ENCODE measurements at places on chromosomes 1 and 21.

DNA sequence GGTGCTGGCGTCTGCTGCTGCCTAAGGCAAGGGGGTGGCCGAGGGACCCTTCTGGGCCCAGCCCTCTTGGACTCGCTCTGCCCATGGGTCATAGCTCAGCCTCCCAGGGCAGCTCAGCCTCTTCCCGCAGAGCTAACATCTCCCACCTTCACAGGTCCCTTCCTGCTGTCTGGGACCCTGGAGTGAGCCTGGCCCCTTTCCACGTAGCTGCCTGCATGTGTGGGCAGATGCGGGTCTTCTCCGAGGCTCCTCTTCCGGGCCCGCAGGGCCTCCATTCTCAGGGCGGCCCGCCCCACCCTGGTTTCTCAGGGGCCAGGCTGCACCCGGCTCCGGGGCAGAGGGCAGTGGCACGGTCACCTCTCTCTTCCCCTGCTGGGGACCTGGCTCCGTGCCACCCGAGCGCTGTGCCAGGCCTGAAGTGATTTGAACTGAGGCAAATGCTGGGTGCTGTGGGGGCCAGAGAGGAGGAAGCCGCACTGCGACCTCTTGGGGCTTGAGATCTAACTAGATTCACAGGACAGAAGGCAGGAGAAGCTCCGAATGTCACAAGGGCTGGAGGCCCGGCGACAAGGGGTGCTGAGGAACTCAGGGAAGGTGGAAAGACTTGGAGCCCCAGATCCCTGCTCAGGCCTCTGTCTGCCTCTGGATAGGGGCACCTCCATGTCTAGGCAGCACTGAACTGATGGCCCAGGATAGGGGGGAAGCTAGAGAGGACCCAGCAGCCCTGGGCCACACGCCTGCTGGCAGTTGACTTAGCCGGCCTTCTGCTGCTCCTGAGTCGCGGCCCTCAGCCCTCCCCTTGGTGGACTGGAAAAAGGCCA, 40.7 kb downstream of the COQ8A start:
- H3K4me1 ChIP-seq, result peaks cover 8% of the 10 kb centered on the region
- peaks cover 8% of the 10 kb centered on the region for H3K27me3 ChIP-seq
- H3K4me3 ChIP-seq, result no peak overlapping the region
- no peaks in the 10 kb centered on the region for H3K36me3 ChIP-seq
- peak overlapping the region; percentile 28 for H3K27ac ChIP-seq

DNA sequence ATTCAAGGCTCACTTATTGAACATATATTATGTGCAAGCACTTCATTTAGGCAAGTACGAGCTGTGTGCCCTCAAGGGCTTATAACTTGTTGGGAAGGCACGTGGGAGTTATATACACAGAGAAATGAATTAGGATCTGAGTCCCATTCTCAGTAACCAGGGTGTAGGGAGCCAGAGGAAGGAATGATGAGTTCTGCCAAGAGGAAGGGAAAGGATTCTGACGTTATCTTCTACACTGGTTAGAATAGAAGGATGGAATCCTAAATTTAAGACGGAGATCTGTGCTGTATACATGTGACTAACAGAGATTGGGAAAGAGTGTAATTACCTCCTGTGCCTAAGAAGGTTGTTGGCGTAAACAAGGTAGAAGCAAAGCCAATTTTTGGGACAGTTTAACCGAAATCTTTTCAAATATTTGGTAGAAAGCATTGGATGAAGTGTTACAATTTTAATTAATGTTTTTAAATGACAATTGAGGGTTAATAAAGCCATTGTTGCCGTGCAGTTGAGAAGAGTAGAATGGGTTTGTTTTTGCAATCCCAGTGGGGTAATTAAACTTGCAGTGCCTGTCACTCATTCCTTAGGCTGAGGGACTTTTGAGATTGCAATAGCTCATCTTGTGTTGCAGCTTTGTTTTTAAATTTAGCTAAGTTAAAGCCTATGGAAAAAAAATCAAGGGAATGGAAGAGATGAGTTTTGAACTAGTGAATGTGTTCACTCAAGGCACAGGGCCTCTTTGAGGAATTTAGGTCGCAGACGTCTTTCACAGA, 177.2 kb downstream of the NFIA start:
- H3K4me1 ChIP-seq, result peaks cover 26% of the 10 kb centered on the region
- H3K4me3 ChIP-seq, result no peak overlapping the region
- peaks cover under 1% of the 10 kb centered on the region for H3K36me3 ChIP-seq
- H3K27ac ChIP-seq, result no peak overlapping the region

DNA sequence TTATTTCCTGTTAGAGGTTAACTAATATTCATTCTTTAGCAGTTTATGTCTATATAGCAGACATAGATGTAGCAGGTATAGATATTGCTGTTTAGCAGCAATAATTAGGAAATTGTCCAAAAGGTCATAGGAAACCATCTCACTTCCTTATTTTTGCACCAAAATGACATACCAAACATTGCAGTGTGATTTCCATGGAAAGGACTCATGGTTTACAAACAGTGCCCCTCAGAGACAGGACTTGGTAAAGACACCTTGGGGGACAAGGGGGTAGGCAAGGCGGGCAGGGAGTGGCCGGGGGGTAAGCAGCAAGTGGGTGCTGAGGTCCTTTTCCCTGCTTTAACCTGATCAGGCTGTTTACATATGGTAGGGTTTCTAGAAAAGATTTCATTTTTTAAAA, 30.5 kb downstream of the BATF3 start:
- DNase-seq, result no peak
- no peak overlapping the region for H3K27ac ChIP-seq
- peaks cover 5% of the 10 kb centered on the region for H3K36me3 ChIP-seq
- H3K4me3 ChIP-seq, result no peak overlapping the region
- peaks cover 36% of the 10 kb centered on the region for H3K4me1 ChIP-seq
- H3K27me3 ChIP-seq, result peaks cover 3% of the 10 kb centered on the region

DNA sequence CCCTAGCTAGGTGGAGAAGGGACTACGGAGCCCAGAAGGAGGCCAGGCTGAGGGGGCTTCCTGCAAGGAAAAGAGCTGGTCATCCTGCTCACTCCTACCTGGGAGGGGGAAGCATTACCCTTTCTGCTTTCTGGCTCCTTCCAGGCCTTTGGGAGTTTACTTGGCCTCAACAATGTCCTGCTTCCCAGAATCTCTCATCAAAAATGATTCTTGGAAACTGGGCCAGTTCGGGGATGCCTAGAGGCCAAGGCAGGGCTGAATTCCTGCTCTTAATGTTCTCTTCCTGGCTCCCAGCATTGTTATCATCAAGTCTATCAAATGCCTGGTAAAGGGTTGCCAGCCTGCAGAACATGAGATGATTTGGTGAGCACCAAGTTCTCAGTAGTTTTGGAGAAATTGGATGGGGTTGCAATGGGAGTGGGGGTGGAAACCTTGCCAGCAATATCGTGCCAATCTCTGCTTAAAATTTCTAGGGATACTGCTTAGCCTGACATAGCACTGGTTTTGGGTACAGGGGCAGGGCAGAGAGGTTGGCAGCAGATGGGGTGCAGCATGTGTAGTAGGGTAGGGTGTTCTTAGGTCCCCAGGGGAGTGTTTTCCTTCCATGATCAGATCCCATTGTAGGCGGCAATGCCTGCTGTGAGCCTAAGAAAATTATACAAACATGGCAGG, 7.7 kb upstream of the PAFAH2 start:
- no peaks in the 10 kb centered on the region for H3K36me3 ChIP-seq
- no peak for DNase-seq
- no peak overlapping the region for H3K27ac ChIP-seq

GRCh38 chr1:204320382-204320804, 39.3 kb downstream of the PLEKHA6 start:
- peaks cover 12% of the 10 kb centered on the region for H3K4me1 ChIP-seq
- no peak overlapping the region for H3K4me3 ChIP-seq
- DNase-seq, result no peak

DNA sequence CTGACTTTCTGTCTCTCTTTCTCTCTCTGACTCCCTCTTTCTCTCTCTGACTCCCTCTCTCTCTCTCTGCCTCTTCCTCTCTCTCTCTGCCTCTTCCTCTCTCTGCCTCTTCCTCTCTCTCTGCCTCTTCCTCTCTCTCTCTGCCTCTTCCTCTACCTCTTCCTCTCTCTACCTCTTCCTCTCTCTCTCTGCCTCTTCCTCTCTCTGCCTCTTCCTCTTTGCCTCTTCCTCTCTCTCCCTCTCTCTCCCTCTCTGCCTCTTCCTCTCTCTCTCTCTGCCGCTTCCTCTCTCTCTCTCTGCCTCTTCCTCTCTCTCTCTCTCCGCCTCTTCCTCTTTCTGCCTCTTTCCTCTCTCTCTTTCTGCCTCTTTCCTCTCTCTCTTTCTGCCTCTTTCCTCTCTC, 18.6 kb upstream of the ANKRD45 start:
- H3K36me3 ChIP-seq, result no peaks in the 10 kb centered on the region
- no peak overlapping the region for H3K4me3 ChIP-seq
- no peak overlapping the region for H3K27ac ChIP-seq

DNA sequence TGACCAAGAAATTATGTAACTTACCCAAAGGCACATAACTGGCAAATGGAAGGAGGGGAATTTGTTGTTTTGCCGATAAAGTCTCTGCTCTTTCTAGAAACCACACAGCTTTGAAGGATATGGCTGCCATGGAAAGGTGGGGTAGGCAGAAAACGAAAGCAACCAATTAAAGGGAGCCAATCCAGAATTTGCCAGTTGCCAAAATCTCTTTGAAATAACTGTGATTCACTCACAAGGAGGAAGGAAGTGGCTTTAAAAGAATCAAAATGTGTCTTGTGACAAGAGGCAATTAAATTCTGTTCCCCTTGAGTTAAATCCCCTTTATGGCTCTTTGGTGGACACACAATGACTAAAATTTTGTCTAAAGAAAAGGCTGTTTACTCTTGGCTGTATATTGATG, 61.2 kb upstream of the CCDC190 start:
- no peak for DNase-seq
- H3K4me3 ChIP-seq, result no peak overlapping the region
- H3K36me3 ChIP-seq, result no peaks in the 10 kb centered on the region
- H3K4me1 ChIP-seq, result peaks cover 12% of the 10 kb centered on the region
- no peaks in the 10 kb centered on the region for H3K27me3 ChIP-seq

GRCh38 chr1:184296466-184297243, 90.2 kb upstream of the C1orf21 start:
- peaks cover 7% of the 10 kb centered on the region for H3K36me3 ChIP-seq
- H3K27me3 ChIP-seq, result peaks cover 11% of the 10 kb centered on the region
- no peak for DNase-seq
- peaks cover 24% of the 10 kb centered on the region for H3K4me1 ChIP-seq
- H3K27ac ChIP-seq, result no peak overlapping the region

- no peaks in the 10 kb centered on the region for H3K27me3 ChIP-seq
- no peak overlapping the region for H3K27ac ChIP-seq
- H3K36me3 ChIP-seq, result no peaks in the 10 kb centered on the region
- H3K4me1 ChIP-seq, result no peaks in the 10 kb centered on the region
Observed at GRCh38 chr1:241817956-241818612, 29.9 kb upstream of the EXO1 start.

GRCh38 chr1:42968654-42969053, 10.0 kb upstream of the SLC2A1 start:
- H3K27ac ChIP-seq, result no peak overlapping the region
- no peak for DNase-seq
- H3K36me3 ChIP-seq, result no peaks in the 10 kb centered on the region

DNA sequence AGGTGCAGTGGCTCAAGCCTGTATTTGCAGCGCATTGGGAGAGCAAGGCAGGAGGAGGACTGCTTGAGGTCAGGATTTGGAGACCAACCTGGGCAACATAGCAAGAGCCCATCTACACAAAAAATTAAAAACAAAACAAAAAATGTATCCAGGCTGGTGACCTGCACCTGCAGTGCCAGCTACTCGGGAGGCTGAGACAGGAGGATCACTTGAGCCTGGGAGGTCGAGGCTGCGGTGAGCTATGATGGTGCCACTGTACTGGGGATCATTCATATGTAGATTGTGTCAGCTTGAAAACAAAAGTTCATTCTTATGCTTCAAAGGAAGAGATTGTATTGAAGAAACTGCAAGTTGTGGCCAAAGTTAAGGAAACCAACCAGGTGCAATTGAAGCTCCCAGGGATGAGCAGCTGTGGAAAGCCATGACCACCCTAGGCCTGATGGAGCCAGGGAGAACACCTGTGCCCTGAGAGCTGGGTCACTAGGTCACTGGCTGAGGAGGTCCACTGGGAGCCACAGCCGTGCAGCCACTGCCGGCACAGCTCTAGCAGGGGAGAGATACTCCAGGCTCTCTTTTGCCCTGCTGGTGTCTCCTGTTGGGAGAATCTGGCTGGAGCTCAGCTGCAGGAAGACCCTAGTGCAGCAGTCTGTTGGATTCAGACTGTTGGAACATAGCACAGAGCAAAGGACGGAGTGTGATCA, 13.3 kb upstream of the BRWD1 start:
- H3K4me3 ChIP-seq, result no peak overlapping the region
- H3K27me3 ChIP-seq, result no peaks in the 10 kb centered on the region
- H3K36me3 ChIP-seq, result peaks cover 1% of the 10 kb centered on the region
- peaks cover 8% of the 10 kb centered on the region for H3K4me1 ChIP-seq
- H3K27ac ChIP-seq, result peak overlapping the region; percentile 55
- DNase-seq, result peak; percentile 63

DNA sequence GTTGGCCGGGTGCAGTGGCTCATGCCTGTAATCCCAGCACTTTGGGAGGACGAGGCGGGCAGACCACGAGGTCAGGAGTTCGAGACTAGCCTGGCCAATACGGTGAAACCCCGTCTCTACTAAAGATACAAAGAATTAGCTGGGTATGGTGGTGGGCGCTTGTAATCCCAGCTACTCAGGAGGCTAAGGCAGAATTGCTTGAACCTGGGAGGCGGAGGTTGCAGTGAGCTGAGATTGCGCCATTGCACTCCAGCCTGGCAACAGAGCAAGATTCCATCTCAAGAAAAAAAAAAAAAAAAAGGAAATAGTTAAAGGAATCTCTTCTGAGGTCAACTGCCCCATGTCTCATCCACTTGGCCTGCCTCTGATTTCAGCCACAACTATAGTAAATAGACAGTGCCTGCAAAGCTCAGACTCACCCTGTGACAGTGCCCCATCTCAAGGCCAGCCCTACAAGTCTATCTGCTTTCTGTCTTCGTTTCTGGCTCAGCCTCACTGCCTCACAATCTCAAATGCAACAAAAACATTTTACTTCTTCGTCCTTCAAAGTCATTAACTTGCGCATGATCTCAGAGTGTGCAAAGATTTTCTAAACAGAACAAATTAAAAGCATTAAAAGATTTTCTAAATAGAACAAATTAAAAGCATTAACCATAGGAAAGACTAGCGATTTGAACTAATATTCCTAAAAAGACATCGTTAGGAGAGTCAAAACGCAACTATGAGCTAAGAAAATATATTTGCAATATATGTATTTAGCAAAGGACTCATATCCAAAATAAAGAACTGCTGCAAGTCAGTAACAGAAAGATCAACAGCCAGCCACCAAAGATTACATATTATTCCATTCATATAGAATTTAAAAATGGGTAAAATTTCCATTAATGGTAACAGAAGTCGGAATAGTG, 65.0 kb upstream of the PRDX6 start:
- H3K36me3 ChIP-seq, result no peaks in the 10 kb centered on the region
- H3K27me3 ChIP-seq, result peaks cover 4% of the 10 kb centered on the region
- H3K4me3 ChIP-seq, result no peak overlapping the region
- no peaks in the 10 kb centered on the region for H3K4me1 ChIP-seq

GRCh38 chr1:61626816-61627215, 98.1 kb downstream of the TM2D1 start:
- H3K27me3 ChIP-seq, result peaks cover 2% of the 10 kb centered on the region
- H3K27ac ChIP-seq, result no peak overlapping the region
- no peak overlapping the region for H3K4me3 ChIP-seq
- peaks cover 12% of the 10 kb centered on the region for H3K4me1 ChIP-seq
- no peak for DNase-seq
- H3K36me3 ChIP-seq, result no peaks in the 10 kb centered on the region

GRCh38 chr1:198628067-198628455, 10.8 kb upstream of the PTPRC start:
- H3K27me3 ChIP-seq, result no peaks in the 10 kb centered on the region
- no peak overlapping the region for H3K4me3 ChIP-seq
- no peaks in the 10 kb centered on the region for H3K4me1 ChIP-seq
- H3K27ac ChIP-seq, result no peak overlapping the region
- DNase-seq, result no peak
